Endothelial cell (in vitro differentiated cells): ENCODE measurements at places on chromosomes 6 and 20.
A peak's percentile ranks its signal among the peaks of the same experiment; 100 is the strongest.

DNA sequence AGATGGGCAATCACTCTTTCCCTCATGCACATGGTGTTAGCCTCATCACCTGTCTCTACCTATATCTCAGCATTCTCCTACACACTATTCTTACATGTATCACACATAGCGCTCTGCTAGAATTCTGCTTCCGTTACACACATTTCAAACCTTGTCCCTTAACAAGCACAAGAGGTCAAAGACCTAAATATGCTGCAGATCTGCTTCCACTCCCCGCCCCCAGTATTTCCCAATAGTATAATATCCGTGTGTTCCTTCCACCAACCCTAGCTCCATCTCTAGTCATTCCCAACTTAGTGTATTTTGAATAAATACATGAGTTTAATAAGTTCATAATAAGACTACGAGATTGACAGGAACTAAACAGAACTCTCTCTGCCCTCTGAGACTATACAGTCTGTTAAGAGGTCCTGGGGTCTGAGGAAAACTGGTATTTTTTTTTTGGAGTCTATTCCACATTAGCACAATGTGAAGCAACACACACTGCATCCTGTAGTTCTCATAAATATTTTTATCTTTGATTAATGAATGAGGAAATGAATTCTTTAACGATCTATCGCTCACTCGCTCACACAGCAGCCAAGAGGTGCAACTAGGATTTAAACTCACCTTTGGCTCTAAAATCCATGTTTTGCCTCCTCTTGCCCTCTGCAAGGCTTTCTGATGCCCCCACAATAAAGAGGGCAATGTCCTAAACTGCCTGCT lies 491.6 kb downstream of the QKI start:
- DNase-seq: no peak

GRCh38 chr6:5996714-5997419 lies 9.9 kb downstream of the NRN1 start:
- DNase-seq: peak; percentile 52

DNA sequence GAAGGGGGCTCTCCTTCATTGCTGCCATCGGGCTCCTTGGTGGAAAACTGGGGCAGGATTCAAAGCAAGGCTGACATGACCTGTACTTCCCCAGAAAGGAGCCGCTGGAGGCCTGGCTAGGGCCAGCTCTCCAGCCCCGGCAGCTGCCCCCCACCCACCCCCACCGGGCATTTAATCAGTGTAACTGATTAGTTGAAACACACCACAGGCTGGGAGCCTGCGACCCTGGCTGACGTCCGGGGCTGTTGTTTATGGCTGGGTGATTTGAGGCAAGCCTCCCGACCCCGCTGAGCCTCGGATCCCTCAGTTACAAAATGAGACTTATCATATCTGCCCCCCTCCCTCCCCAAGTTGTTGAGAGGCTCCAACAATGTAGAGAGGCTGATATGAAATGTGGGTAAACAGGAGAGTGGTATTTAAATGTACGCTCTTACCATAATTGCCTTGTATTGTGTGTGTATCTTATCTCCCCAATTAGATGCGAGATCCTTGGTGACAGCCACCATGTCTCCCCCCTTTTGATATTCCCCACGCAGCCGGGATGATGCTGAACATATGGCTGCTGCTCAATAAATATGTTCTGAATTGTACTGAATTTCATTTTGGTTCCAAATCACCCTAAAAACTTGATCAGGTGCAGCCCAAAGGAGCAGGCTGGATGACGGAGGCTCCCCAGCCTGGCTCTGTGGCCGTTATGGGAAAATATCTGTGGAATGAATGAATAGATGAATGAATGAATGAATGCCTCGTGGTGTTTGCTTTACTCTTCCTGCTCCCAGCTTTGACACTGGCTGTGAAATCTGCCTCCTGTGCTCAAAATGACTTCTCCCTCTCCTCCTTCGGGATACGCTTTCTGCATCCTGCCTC lies 31.8 kb upstream of the APCDD1L start:
- no peak for DNase-seq

DNA sequence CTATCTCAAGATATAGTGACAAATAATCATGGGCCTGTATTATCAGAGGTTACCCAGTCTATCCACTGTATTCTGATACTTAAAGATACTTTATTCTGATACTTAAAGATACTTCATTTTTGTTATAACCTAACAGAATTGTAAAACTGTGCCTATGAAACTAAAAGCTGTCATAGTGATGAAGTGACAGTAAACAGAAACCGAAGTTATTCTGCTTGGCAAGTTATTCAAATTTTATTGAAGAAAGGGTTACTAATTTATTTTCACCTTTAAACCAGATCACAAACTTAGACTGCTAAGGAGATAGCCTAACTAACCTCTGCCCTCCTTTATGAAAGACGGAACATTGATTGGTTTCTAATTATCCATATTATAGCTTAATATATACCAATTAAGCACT lies 604.6 kb upstream of the IMPG1 start:
- no peak for DNase-seq

GRCh38 chr20:5825130-5825719 lies 75.0 kb downstream of the SHLD1 start:
- no peak for DNase-seq

DNA sequence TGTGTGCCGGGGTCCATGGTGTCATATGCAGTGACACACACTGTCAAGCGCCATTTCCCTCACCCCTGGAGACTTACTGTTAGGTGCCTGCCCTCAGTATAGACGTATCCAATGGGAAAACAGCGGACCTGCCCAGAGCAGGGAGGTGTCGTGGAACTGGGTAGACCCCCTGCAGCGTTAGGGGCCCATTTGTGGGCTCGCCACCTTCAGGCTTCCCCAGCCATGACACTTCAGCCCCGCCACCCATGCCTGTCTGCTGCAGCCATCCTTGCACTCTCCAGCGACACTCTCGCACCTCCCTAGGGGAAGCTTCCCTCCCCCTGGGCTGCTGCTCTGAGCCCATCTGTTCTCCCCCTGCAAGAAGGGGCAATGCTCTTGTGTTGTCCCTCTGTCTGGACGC lies 43.2 kb downstream of the STK35 start:
- DNase-seq: no peak

- no peak for DNase-seq
Measured at GRCh38 chr20:63421094-63421692, 51.3 kb downstream of the KCNQ2 start.

DNA sequence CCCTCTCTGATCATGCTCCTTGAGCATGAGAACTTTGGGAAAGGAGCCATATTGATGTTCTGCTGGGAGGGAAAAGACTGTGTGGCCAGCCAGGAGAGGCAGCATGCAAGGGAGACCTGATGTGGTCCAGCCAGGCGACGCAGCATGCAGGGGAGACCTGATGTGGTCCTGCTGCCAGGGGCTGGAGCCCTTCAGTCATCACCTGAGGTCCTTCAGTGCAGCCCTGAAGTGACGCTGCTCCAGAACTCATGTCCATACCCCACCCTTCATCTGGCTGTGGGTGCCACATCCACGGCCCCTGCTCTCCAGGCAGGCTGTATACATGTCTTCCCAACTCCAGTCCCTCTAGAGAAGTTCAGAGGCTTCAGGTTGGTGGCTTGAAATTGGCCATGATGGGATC lies 134.4 kb downstream of the ERMARD start:
- no peak for DNase-seq

GRCh38 chr20:14401479-14402138 lies 64.2 kb upstream of the FLRT3 start:
- DNase-seq: no peak

GRCh38 chr20:61628480-61628879 lies 376.4 kb downstream of the CDH4 start:
- DNase-seq: no peak

DNA sequence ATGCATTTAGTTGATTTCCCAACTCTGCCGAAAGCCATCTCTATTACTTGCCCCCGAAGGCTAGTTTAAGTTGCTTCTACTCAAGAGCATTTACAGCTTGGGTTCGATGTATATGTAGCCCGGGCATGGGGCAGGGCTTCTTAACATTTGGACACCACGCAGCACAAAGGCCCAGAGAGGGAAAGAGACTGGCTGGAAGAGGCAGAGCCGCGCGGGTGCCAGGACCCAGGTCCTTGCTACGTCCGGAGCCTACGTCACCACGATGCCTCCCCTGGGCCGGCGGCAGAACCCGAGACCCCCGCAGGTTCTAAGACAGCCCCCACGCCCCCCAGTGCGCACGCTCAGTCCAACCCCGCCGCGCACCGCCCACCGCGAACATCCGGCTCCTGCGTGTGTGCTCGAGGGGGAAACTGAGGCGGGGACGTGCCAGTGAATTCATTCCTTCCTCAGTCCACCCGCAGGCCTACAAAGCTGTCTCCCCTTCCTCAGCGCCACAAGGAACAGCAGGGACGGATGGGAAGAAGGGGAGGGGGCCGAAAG lies 367 bp upstream of the PCIF1 start:
- no peak for DNase-seq

- DNase-seq: no peak
Measured at GRCh38 chr6:118223316-118223715, 316.3 kb downstream of the SLC35F1 start.

DNA sequence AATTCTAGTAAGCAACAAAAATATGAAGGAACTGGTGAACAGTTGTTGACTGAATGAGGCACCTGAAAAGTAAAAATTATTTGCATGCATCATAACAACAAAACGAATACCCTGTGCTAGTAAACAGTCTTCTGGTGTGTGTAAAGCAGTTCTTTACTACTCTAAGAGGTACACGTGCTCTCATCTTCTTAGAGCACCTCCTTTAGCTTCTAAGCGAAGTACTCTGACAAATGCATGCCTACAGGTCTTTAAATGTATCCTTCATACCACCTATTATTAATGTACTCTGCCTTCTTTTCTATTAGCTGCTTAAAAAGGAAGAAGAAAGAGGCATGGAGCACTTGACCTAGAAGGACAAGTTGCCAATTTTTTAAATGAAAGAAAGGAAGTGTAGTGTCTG lies 32.2 kb upstream of the MYB start:
- no peak for DNase-seq

- no peak for DNase-seq
Measured at GRCh38 chr20:15158533-15158932, 821.1 kb upstream of the FLRT3 start.

DNA sequence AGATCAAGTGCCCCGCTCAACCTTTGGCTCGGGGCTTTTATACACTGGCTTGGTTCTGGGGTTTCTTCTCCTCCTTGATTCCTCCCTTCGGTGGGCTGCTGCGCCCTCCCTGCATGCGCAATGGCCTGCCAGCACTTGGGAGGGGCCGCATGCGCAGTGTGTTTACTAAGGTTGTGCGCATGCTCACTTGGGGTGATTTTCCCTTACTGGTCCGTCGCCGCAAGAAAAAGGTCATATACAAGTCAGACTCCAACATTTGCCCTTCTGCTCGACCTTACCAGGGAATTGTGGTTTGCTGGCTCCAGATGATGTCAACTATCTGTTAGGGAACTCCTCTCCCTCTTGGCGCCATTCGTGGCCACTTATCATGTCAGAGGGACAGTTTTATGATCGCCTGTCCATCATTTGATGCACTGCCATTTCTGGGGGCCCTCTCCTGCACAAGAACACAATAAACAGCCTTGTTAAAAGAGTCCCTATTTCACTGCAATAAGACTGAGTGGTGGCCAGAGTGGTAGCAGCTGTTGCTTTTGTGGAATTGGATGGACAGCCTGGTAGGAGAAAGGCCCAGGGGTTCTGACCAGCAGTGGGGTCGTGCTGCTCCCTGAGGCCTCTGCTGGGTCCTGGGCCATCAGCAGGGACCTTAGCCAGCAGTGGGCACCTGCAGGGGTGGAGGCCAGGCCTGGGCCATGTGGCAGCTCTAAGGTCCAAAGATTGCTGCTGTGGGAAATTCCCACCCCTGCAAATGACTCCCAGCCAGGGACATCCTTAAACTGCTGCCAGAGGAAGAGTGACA lies 2.8 kb upstream of the LBP start:
- DNase-seq: no peak

GRCh38 chr6:78476561-78476960 lies 390.8 kb upstream of the IRAK1BP1 start:
- no peak for DNase-seq

DNA sequence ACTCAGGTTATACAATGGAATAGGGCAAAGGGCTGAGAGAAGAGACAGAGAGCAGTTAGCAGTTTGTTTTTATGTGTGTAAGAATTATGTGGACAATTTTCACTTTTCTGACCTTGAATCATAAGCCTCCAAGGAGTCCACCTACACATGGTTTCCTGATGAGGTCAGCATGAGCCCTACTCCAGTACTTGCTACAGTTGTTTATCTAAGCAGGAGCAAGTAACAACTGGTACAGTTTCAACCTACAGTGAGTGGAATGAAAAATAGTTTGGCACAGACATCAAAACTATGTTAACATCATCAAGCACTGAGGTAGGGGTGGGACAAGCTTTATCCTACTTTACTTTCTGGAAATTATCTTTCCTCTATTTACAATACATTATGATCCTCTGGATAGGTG lies 426.7 kb upstream of the ID4 start:
- DNase-seq: no peak

DNA sequence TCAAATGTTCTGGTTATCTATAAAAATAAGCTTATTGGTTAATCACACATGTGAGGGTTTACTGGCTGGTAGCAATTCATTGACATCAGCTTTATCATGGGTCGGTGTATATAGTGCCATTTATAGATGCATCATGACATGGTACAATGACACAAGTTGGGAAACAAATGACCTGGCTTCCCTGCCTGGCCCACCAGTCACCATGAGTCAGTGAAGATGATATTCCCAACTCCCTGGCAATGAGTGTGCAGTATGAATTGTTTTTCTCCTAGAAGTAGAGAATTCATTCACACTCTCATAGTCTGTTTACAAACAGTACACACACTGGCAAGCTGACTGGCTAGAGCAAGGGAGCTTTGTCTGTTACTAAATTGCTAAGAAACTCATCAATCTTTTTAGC lies 37.2 kb upstream of the CALHM6 start:
- no peak for DNase-seq

DNA sequence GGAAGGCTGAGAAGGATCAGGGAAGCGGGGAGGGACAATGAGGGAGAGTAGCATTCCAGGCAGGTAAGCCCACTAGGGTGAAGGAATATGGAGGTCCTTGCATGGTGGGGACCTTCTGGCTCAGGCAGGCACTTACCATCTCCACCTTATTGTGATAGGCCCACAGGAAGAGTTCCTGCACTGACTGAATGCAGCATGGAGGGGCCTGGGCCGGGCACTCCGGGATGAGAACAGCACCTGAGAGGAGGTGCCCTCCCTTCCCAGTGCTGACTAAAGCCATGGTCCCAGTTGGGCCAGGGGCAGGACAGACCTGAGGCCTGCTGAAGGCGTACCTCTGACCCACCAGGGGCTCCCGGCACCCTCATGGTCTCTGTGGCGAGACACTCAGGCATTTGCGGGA lies 392.7 kb downstream of the CDC5L start:
- no peak for DNase-seq

DNA sequence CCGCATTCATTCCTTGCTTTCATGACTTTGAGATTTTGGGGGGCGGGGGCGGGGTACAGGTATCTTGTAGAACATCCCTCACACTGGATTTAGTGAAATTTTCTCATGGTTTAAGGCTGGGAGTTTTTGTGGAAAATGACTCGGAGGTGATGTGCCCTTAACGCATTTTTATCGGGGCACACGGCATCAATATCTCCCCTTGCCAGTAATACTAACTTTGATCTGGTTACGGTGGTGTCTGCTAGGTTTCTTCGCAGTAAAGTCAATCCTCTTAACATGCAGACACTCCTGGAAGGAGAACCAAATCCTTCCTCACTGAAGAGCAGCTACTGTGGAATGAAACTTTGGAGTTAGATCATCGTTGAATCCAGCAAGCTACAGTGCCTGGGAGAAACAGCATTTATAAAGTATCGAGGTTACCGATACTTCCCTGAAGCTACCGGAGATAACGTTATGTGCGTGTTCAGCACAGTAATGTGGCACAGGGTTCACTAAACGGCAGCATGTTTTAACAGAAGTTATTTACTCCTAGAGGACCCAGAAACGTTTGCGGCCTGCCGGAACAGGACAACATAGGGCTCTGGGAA lies 1.2 kb upstream of the DYNLRB1 start:
- no peak for DNase-seq

GRCh38 chr6:169774347-169774746 lies 22.9 kb downstream of the ERMARD start:
- no peak for DNase-seq
